ENCODE measurements at places on chromosomes 2 and 18.

- DNase-seq: no peak
Observed at GRCh38 chr2:204796581-204796980, 251.3 kb downstream of the PARD3B start.

- DNase-seq: peak; percentile 45
Observed at GRCh38 chr2:44941551-44942234, at the start of gene SIX3. SIX3 (plus strand) TSS chr2:44941702; CDS start chr2:44942105, 403 bp downstream.

- no peak for DNase-seq
Observed at GRCh38 chr18:22314420-22314819, 103.3 kb downstream of the CTAGE1 start.

GRCh38 chr2:144438801-144439631 is 80.9 kb downstream of the ZEB2 start:
- no peak for DNase-seq

DNA sequence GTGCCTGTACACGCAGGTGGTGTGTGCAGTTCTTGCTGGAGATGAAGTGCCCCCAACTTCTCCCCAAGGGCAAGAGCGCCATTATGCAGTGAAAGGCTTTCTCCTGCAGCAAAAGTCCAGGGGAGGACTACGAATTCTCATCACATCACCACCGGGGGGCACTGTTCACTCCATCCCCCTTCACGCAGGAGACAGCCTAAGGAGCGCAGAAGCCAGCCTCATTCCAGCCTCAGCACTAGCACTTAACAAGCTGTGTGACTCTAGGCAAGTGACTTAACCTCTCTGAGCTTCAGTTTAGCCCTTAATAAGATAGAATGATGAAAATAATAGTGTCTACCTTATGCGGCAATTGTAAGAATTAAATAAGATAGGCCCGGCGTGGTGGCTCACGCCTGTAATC is 32.3 kb downstream of the DNMT3A start:
- peak; percentile 71 for DNase-seq

DNA sequence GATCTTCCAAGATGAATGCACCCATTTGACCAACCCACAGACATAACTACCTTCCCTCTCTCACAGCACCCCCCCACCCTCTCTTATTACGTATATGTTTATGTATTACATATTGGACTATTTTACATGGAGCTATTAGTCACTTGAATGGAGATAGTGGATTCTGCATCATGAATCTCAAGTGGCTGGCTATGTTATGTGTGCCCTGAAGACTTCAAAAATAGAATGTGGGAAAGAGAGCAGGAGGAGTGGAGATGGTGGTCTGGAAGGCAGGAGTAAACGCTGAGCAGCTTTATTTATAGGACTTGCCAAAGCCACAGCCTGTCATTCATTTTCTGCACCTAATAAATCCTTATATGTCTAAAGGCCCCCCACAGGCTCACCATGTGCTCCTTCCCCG is 4.9 kb downstream of the ANTXR1 start:
- DNase-seq: no peak

- peak; percentile 1 for DNase-seq
Observed at GRCh38 chr18:32271672-32272208, 81.9 kb downstream of the MEP1B start.

DNA sequence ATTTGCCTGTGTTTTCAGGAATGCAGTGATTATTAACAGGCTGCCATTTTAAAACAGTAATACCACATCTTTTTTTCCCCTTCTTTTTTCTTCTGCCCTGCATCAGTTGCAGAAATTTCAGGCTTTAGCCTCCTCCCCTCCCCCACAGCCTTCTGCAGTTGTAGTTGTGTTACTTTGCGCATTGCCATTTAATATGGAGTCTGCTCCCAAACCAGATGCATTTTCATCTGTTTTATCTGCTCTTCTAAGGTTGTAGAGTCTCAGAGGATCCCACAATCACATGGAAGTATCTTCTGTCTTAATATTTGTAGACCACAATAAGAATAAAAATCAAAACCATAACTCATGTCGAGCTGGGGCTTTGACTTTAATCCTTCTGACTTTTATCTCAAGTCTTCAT is 3.8 kb downstream of the ASXL3 start:
- DNase-seq: no peak

DNA sequence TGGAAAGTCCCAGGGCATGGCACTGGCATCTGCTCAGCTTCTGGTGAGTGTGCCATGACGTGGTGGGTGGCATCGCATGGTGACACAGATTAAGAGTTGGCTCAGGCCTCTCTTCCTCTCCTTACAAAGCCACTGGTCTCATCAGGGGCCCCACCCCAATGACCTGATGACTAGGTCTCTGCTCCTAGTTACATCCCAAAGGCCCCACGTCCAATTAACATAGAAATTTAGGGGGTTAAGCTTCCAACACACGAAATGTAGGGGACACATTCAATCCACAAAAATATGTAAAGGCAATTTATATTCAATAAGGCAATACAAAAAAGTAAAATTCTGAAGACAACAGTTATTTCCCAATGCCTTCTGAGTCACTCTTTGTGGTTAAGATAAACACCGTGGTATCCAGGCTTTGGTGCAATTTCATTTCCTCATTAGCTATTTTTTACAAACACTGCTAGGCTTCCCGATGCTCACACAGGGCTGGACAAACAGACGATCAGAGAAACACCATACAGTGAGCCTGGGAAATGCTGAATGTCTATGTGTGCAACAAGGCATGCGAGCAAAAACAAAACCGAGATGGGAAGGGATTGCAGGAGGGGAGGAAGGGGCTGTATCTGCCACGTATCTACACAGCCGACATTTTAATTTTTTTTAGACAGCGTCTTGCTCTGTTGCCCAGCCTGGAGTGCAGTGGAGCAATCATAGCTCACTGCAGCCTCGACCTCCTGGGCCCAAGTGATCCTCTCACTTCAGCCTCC is 67.2 kb downstream of the MBP start:
- DNase-seq: peak; percentile 80

- no peak for DNase-seq
Observed at GRCh38 chr2:46181789-46182530, 115.2 kb upstream of the EPAS1 start.

DNA sequence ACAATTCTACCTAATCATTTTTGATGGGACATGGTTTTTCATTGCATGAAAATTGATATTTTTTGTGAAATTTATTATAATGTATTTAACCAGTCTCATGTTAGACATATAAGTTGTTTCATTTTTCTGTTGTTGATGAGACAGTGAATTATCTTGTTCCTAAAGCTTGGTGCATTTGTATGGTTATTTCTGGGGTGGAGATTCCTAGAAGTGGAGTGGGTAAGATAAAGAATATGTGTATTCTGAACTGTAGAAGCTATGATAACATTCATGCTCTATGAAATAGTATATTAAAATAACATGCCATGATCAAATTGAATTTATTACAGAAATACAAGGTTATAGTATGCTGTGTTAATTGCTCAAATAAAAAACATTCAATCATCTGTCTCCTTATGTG is 69.2 kb downstream of the BOLA3 start:
- DNase-seq: no peak

GRCh38 chr2:17164550-17164949 is 353.7 kb downstream of the RAD51AP2 start:
- DNase-seq: no peak

DNA sequence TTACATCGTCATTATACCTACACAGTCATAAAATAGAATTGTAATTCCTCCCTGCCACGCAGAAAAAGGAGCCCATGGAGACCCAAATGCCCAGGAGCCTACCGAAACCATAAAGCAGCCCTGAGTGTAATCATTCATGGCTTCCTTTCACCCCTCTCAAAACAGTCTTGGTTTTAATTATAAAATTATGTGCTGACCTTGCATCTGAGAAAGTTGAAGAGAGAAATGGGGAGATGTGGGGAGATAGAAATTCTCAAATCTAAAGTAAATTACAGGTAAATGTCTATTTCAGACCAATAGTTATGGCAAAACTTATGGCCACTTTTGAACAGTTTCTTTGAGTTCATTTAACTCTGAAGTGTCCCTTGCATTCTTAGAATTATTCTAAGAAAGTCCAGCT is 1068.8 kb downstream of the BCL11A start:
- no peak for DNase-seq

- DNase-seq: no peak
Observed at GRCh38 chr2:95695613-95696012, 103.8 kb downstream of the TRIM43 start.

GRCh38 chr18:47993409-47993808 is 63.0 kb upstream of the SMAD2 start:
- no peak for DNase-seq

DNA sequence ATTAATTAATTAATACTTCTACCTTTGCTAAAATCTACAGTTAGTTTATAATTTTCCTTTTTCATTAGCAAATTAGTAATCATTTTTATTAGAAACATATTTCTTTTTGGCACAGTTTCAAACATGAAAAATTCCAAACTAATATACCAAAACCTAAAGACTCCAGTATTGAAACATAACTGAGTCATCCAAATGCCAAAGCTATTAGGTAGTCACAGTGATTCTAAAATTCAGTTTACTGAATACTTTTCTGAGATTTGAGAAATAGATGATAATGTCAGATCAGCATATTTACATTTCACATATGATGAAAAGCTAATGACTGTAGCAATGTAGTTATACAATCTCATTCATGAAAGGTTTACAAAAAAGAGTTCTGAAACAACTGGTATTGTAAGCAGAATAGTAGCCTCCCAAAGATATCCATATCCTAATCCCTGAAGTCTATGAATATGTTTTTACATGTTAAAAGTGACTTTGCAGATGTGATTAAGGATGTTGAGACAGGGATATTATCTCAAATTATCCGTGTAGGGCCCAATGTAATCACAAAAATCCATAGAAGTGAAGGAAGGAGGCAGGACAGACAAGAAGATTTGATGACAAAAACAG is 680.2 kb upstream of the CHAC2 start:
- no peak for DNase-seq

- no peak for DNase-seq
Observed at GRCh38 chr18:57816208-57816954, 13.3 kb upstream of the ATP8B1 start.

DNA sequence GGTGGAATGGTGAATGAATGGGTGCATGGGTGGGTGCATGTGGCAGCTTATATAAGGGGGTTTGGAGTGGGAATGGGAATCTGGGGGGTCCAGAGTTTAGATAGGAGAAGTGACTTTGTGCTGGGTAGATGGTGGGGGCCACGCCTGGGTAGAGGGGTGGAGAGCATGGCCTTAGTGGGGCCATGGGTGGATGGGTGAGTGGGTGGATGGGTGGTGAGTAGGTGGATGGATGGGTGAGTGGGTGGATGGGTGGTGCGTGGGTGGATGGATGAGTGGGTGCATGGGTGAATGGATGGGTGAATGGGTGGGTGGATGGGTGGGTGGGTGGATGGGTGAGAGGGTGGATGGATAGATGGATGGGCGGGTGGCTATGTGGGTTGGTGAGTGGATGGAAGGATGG is 53.9 kb downstream of the MYO7B start:
- DNase-seq: no peak

DNA sequence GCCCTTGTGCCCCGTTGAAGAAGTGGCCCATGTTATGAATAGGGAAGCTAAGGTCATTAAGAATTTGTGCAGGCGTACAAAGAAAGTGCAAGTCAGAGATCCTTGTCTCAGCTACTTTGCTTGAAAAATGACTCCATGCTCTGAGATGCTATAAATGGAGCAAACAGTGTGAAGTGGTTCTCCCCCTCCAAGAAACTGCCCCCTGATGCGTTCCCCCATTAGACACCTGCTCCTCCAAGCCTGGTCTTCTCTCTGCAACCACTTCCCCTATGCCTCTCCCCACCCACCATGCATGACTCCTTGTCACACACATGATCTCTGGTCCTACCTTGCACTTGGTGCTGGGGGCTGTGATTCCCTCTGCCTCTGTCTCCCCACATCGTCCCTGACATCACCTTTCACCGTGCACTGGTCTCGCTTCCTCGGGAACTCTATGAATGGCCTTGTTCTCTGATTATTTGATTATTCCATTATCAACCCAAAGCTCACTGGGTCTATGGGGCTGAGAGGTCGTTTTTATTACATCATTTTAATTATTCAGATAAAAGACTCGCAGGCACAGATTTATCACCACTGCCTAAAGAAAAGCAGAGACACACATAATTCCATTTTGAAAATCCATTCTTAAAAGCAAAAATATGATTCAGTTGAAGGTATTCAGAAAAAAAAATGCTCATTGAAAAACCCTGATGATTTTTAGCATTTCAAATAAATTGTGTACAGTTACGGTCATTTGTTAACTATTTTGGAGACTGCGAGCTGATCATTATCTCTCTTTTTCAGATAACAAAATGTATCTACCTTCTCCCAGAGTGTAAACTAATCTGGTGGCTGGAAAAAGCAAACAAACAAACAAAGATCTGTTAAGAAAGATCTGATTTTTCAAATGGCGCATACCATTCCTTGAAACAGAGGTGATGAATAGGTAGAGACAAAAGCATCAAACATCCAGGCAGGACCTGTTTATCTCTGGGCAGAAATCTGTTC is 294.9 kb downstream of the SOX11 start:
- DNase-seq: no peak

- DNase-seq: no peak
Observed at GRCh38 chr2:9114458-9114857, 92.2 kb upstream of the ASAP2 start.

GRCh38 chr18:76259096-76259495 is 235.9 kb downstream of the ZNF516 start:
- DNase-seq: no peak

DNA sequence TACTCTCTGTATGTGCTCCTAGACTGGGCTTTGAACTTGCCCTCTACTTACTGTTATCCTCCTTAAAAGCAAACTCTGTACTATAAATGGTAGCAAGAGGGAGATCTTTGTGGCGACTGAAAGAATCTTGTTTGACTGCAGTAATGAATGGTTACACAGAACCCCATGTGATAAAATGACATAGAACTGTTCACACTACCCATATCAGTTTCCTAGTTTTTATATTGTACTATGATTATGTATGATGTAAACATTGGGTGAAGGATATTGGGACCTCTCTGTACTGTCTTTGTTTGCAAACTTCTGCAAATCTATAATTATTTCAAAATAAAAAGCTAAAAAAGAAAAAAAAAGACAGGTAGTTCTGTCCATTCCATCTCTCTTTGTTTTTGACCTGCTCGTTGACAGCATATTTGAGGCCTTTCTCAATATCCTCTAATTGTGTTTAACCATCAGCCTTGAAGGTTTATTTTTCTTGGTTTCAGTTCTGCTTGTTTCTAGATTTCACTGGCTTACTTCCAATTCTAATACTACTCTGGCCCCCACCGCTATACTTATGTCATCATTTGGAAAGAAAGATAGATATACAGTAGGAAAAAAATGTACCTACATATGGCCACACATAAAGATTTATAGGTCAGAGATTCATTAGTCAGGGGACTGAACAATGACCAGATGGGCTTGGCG is 79.2 kb upstream of the MYO3B start:
- DNase-seq: no peak

- peak; percentile 37 for DNase-seq
Observed at GRCh38 chr18:9082711-9083510, 19.6 kb upstream of the NDUFV2 start.

Data from CD4-positive, alpha-beta T cell treated with Interferon alpha-2 for 1 hour (primary cell).